ENCODE measurements at places on chromosomes 1 and 21.

- no peak for DNase-seq
These were observed 72.0 kb upstream of the CLDN14 start for GRCh38 chr21:36551731-36552433.

DNA sequence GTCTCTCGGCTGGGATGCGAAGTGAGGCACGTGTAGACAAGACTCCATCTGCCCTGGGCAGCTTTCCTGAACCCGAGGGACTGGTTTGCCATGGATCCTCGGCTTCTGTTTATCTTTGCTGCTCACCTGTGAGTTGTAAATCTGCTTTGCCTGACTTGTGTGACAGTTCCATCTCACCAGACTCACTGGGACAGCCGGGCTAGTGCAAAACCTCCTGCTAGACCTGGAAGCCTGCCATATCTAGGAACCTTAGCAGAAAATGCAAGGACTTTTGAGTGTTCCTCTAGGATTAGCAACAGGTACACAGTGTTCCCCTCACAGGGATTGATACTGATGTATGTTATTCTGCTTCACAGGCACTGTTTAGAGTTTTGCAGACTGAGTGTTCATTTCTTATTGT lies 218.6 kb downstream of the URB2 start:
- DNase-seq: no peak

DNA sequence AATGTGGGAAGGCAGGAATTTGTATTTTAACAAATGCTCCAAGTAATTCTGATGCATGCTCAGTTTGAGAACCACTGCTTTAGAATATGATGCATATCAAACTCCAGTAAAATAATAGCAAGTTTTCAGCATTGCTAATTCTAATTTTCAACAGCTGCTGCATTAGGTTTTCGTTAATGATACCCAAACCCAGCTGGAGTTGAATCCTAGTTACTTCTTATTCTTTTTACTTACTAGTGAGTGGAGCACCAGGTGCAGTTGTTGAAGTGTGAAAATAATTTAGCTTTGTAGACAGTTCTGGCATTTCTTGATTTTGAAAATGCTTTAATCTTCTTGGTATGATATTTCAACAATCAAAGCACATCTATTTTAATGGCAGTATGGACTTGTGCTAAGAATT lies 138.5 kb downstream of the HS2ST1 start:
- DNase-seq: no peak

DNA sequence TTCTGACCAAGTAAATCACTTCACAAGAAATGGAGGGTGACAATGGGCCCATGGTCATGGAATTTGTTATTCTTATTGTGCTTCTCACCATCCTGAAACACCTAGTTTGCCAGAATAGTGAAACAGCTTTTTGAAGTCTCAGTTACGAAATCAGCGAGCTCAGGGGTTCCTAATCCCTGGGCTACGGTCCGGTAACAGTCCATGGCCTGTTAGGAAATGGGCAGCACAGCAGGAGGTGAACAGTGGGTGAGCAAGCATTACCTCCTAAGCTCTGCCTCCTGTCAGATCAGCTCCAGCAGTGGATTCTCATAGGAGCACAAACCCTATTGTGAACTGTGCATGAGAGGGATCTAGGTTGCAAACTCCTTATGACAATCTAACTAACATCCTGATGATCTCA lies 1356.3 kb downstream of the KCNT2 start:
- no peak for DNase-seq

GRCh38 chr1:90522432-90522831 lies 194.7 kb downstream of the BARHL2 start:
- DNase-seq: no peak

DNA sequence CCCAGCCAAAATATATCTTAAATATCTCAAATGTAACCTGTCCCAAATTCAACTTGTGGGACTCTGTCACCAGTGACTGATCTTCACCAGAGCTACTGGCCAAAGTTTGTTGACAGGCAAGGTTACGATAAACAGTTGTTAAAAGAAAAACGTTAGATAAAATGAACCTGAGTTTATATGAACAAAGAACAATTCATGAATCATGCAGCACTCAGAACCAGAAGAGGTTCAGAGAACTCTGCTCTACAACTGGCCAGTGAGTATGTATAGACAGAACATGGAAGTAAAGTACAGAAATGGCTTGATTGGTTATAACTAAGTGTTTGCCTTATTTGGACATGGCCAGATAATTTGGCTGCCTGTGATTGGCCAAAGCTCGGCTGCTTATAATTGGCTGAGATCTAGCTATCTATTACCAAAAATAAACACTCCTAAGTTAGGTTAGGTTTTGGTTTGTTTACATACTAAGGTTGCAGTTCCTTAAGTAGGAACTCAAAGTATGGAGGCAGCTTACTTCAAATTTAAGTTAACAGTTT lies 25.5 kb downstream of the BTBD8 start:
- no peak for DNase-seq

GRCh38 chr1:48668339-48668738 lies 108.4 kb downstream of the BEND5 start:
- no peak for DNase-seq
